Right ventricle myocardium superior (tissue), 1 donor: ENCODE measurements at places on chromosomes 6 and 20. TPM values are rescaled to one million over a fixed set of nuclear protein-coding genes. Genes with fewer than 3 reads are reported as not detected.

- DNase-seq = no peak
Observed at GRCh38 chr6:157224178-157224950, 99.0 kb downstream of the TMEM242 start.

GRCh38 chr6:52336919-52337561 lies 24.9 kb upstream of the PAQR8 start:
- DNase-seq = no peak

DNA sequence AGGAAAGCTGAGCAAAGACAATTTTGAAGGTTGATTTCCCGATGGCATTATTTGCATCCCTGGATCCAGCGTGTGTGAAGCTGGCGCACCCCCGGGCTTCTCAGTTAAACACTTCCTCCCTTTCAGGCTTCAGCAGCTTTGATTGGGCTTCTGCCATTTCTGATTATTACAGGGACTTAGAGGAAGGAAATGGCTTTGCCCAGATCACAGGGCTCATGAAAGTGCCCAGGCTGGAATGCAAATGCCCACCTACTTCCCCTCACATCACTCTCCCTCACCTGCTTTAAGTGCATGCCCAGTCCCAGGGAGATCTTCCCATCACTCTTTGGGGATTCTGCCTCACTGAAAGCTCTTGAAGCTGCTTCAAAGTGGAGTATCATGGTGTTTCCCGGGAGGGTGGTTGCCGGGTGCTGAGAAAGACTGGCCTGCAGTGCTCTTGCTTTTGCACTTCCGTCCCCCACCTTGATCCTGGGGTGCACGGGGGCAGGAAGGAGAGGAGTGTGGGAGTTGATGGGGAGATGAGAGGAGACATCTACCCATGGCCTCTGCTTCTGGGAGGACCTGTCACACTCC lies 28.3 kb downstream of the PHACTR3 start:
- no peak for DNase-seq

GRCh38 chr6:12250383-12250770 lies 39.8 kb upstream of the EDN1 start:
- no peak for DNase-seq

DNA sequence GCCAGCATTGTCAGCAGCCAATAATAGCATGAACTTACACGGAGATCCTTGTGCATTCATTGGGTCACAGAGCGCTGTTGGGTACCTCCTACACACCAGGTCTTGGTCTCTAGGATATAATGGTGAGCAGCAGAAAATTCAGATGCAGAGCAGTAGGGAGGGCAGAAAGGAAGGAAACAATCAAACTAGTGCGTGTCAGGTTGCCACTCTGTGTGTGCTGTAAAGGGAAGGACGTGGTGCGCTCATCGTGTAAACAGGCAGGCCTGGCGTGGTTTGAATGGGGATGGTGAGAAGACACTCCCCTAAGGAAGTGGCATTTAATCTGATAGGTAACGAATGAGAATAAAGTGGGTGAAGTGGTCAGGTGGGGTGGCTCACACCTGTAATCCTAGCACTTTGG lies 336.4 kb downstream of the CDH26 start:
- no peak for DNase-seq

The FOXF2 gene
- total RNA-seq = 0.16 TPM

The KIF25 gene
- total RNA-seq = 0.35 TPM
